ENCODE measurements at places on chromosomes 6 and 20.

- no peak for DNase-seq
These were observed 41.3 kb downstream of the IRAK1BP1 start for GRCh38 chr6:78908621-78909020.

DNA sequence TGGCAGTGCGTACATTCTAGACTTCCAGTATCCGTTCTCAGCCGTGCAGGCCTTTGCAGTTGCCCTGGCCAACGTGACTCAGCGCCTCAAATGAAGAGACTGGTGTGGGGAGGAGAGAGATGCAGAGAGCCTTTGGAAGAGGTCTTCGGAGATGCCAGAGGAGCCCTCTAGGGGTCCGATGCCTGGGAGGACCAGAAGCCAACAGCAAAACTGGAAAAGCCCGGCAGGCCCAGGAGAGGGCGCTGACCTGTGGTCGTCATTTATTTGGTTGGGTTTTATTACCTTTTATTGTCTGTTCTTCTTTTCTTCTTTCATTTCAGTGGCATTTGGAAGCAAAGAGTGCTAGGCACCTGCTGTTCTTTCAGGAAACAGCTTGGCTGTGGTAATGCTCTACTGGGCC, 53.3 kb upstream of the TMEM181 start:
- DNase-seq: no peak

- no peak for DNase-seq
These were observed 206.3 kb downstream of the PREX1 start for GRCh38 chr20:48621376-48622078.

DNA sequence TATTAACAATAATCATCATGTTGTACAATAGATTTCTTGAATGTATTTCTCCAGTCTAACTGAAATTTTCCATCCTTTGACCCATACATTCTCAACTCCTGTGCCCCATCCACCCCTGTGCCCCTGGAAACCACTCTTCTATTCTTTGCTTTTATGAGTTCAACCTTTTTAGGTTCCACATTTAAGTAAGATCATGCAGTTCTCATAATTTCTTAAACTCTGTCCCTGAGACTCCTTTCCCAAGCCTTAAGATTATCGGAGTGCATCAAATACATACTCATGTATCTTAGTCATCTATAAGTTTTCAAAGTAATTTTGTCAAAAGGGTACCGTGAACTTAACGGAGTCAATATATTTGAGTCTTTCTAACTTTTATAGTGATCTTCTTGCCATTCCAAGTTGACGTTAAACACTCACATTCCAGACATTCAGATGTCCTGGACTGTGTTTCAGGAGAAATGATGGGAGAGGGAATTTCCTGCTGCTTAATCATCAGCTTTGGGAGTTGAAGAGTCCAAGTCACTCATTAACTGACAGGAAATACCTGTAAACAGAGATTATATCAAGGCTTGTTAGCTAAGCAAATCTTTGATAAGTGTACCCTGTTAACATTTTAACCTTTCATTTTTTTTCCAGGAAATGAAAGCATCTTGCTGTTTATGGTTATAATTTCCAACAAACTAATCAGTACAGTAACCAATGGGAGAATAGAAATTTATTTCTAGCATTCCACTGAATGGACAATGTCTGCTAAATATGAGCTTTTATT, 73.3 kb downstream of the ADGRG6 start:
- DNase-seq: no peak

GRCh38 chr6:91198588-91199255, 611.9 kb upstream of the MAP3K7 start:
- DNase-seq: no peak

DNA sequence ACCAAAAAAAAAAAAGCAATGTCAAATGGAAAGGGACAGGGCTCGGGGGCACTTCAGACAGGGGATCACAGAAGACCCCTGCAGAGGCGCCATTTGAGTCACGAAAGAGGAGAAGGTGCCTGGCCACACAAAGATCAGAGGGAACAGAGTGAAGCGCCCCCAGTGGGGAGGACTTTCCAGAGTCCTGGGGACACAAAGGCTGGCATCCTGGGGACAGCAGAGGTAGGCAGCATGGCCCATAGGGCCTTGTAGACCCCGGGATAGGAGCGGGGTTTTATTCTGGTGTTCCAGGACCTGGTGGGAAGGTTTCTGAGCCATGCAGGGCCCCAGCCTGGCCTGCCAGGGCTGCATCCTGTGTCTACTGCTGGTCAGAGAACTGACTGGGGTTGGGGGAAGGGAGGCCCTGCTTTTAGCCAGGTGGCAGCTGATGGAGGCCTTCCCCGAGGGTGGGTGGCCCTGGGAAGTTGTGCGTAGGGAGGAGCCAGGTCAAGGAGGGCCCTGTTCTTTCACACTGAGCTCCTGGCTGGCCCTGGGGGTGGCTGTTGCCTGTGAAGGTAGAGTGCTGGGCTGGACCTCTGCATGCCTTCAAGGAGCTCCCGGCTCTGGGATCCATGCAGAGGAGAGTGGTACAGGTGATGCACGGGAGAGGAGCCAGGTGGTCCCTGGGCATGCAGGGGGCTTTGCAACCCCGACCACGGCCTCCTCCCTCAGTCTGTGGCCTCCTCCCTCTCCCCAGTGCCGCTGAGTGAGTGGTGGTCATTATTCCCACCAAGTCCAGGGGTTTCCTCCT, 117.9 kb downstream of the CDH4 start:
- DNase-seq: no peak

DNA sequence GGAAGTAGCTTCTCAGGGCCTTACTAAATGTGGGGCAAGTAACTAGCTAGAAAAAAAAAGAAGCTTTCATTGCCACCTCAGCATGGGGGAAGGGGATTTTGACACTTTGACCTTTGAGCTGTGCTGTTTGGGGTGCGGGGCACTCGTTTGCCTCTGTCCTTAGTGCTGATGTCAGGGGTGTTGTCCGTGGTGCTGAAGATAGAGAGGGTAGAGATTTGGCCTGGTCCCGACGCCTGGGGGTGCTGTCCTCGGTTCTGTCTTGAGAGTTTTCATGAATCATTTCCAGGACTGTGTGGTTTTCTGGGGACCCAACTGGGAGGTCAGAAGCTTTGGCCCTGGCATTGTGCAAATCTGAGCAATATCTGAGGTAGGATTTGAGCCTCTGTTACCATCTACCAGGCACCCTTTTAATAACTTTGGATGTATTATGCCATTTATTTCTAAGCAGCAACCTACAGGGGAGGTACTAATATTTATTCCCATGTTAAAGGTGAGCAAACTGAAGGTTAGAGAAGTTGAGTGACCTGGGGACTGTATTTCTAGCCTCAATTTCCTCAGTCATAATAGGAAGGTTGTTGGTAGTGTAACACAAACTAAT, 78.0 kb downstream of the DLGAP4 start:
- no peak for DNase-seq

GRCh38 chr6:43395776-43396175, 26.3 kb upstream of the ZNF318 start:
- DNase-seq: no peak

GRCh38 chr6:137775720-137776119, 91.3 kb upstream of the TNFAIP3 start:
- DNase-seq: no peak

DNA sequence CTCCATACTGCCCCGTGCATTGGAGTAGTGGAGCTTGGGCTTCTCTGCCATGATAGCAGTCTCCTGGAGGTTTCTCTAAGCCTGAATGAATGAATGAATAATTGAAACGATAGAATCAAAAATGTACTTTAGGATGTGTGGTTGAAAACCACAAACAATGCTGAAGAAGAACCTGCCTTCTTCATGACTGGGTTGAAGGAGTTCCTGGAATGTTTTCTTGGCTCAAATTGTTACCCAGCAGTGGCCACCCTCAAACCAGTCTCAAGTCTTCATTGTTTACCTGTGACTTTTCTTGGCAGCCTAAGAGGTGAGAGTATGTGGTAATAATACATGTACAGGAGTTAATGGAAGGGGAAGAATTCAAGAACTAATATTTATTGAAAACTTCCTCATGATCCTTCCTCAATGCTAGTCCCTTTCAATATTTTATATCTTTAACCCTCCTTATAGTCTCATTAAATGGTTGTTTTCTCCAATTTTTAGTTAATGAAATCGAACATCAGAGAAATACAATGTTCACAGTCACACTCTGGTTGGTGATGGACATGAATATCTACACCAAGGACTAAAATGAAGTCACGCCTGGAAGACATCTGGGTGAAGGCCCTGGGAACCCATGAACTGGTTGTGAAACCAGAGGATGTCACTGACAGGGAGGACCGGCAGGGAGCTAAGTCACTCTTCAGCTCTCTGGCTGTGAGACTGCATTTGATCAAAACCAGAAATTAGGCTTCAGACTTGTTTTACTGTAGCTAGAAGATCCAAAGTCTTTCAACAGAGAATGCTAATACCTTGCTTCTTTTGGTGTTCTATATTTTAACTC, at the start of gene GSTA5:
TSS of gene GSTA5 (minus strand) at position 51 of the 823 bp plus-strand sequence.
- no peak for DNase-seq

DNA sequence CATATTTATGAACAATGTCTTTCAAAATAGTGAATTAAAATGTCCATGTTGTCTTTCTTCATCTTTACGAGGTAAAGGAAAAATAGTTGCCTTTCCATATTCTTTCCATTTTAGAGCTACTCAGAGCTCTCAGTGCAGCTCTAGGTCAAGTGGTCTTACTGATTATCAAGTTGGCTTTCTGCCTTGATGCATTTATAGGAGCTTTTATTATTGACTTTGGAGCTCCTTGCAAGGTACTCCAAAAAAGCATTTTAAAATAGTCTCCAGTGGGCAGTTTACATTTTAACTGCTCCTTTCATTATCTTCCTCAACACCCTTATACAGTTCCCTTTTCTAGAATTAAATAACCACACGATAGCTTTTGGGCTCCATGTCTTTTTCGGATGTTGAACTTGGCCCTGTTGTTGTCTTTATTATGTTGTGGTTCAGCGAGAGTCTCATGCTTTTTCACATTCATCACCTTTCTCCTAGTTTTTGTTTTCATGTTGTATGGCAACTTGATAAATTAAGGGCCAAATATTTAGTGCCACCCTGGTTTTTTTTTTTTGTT, 122.9 kb downstream of the CLIC5 start:
- DNase-seq: no peak

DNA sequence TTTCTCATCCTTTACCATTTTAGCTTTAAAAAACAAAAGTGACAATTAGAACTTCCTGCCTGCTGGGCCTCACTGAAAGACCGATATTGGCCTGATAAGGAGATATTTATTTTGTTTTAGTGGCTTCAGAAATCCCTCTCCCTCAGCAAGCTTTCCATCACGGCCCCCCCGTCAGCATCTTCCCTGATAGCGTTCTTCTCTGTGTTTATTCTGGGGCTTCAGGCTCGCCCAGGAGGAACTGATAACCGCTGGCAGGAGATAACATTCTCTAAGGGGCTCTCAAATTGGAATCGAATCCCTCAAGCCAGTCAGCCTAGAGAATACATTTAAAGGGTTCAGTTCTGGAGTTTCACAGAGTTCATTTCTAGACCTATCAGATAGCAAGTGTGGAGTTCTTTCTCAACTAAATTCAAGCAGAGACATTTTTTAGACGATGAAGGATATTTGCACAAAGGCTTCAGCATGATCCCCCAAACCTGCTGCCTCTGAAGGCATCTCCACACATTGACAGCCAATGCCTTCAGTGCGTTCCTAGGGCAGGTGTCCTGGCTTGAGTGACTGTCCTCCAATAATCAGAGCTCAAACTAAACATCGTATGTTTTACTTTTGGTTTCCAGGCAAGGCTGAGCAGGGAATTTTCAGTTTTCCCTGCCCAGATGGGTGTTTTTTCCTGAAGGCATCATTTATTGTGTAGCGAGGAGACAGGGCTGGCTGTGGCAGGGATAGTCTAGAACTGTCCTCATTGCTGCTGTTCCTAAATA, 17.0 kb downstream of the PRDM1 start:
- DNase-seq: no peak

DNA sequence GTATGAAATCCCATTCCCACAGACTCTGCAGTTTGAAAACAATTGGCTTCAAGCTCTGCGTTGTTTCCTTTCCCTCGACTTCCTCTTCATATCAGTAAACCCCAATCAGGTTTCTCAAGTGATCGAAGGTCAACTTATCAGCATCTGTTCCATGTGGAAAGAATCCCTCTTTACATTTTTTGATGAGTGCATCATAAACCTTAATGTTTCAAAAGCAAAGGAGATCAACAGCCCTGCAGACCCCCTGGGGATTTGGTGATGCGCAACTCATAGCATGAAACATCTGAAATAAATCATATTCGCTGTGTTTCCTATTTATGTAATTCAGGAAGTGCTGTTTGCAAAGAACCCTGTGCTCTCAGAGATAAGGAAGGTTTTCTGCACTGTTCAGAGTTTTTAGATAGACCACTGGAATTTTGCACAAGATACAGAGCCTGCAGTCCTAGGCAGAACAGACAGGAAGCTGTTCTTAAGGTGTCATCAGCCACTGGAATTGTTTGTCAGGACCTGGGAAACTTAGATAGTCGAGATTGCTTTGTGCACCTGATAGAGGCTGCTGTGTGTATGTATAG, 216.0 kb downstream of the HIVEP2 start:
- no peak for DNase-seq

GRCh38 chr20:23065266-23066201, 16.1 kb upstream of the THBD start:
- DNase-seq: no peak

- no peak for DNase-seq
These were observed 663.9 kb upstream of the DEFB115 start for GRCh38 chr20:30593572-30593971.

DNA sequence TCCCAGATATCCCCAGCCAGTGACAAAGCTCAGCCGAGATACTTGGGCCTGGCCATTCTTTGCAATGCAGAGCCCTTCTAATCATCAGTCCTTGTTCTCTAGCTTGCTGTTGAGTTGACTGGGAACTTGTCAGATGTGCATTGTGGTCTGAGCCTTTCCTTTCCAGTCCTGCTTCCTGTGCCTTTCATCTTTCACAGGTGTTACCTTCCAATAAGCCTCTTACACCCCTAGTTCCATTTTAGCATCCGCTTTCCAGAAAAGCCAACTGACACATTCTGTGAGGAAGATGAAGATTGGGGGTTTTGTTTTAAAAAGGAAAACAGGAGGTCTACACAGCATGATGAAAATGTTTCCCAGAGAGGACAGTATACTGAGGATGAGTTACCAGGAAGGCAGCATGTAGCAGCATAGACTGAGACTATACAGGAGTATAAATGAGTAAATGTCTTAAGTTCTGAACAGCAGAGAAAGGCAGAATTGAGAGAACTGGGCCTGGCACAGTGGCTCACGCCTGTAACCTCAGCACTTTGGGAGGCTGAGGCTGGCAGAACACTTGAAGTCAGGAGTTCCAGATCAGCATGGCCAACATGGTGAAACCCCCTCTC, 5.6 kb upstream of the CEP85L start:
- no peak for DNase-seq

DNA sequence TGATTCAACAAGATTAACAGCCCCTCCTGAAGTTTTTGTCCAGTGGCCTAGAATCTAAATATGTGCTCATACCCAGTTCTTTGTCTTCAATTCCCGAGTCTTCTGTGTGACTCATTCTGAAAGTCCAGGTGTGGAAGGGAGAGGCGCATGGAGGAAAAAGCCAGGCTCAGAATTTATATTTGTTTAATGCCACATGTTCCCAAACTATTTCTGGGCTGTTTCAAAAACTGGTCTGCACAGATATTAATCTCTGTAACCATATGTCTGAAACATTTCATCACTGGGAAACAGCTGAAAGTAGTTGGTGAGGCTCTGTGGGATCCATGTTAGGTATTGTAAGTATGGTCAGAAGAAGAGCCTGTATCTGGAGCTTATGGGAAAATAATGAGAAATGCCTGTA, 266.0 kb downstream of the PAX1 start:
- DNase-seq: no peak
